H4 (cell line): ENCODE measurements at places on chromosomes 5 and 9.
A peak's percentile ranks its signal among the peaks of the same experiment; 100 is the strongest.

GRCh38 chr5:88665750-88666215 is 217.2 kb downstream of the MEF2C start:
- DNase-seq, result peak; percentile 48

DNA sequence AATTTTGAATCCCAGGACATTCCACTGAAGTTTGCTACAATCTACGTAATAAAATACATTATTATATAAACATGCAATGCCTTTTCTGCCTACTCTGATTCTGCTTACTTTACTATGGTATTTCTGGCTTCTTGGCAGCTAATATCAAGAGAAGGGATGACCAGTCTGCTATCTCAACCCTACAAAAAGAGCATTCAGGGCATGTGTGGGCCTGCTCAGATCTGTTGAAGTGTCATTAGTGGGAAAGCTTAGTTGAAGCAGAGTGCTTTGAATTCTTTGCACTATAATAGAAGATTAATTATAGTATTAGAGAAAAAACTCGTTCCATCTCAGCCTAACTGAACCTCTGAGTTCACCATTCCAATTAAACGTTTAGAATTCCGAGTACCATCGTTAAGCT is 339.5 kb upstream of the ISL1 start:
- no peak for DNase-seq

GRCh38 chr5:179275941-179276837 is 69.1 kb downstream of the ADAMTS2 start:
- DNase-seq, result peak; percentile 81

GRCh38 chr5:177588413-177588909 is 3.5 kb upstream of the TMED9 start:
- DNase-seq, result no peak
